ENCODE measurements at places on chromosomes 1 and 21.

DNA sequence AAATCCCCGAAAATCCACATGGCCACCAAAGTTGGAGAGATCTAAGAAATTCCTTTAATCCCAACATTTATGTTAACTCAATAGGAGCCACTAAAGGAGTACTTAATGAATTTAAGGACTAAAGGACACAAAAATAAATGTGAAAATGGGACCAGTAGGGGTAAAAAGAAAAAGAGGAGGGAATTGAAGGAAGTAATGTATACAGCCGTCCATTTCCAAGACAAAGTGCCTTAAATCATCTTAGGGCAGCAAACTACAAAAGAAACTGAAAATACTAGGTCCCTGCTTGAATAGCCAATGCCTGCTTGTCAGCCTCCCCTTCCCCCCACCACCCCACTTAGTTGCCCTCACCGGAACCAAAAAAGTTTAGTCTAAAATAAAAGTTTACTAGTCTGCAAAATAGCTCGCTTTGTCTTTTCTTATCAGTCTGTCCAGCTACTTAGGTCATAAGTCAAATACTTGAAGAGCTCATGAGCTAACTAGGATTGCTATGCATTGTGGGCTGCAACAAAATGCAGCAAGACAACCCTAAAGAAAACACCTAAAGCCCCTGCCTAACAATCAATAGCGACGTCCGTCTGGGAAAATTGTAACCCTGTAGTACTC, 66.3 kb upstream of the TLR5 start:
- DNase-seq, result no peak

DNA sequence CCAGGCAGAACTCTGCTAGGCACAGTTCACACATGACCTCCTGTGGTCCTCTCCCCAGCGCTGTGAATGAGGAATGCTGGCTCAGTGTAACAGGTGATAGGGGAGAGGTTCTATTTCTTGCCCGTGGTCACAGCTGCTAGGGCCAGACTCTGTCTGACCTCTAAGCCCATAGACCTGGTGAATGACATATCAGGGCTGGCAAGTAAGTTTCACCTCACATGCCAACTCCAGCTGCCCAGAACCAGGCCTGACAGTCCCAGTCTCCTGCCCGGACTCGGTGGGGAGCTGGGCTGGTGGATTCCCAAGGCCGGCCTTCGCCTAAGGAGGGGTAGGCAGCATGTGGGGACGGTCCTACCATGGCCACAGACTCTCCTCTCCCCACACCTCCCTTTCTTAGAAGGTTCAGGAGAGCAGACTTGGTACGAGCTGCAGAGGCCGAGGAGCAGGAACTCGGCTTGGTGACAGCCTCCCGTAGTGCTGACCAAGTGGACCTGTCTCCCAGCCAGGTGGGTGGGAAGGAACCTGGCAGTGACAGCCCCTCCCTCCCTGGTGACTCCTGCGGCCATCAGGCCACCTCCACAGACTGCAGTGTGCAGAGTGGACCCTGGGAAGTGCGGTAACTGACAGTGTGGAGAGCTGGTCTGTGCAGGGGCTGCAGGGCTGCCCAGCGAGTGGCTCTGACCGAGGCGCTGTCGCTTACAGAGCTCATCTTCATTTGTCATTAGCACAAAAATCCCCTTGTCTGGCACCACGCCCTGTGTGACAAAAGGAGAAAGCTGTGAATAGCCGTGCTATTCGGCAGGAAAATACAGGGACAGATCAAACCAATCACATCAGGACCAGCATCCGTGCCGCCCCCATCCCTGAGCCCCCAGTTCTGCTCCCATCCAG, 74.6 kb downstream of the SCCPDH start:
- no peak for DNase-seq

- no peak for DNase-seq
Observed at GRCh38 chr1:241355311-241356010, 1.5 kb downstream of the RGS7 start.

DNA sequence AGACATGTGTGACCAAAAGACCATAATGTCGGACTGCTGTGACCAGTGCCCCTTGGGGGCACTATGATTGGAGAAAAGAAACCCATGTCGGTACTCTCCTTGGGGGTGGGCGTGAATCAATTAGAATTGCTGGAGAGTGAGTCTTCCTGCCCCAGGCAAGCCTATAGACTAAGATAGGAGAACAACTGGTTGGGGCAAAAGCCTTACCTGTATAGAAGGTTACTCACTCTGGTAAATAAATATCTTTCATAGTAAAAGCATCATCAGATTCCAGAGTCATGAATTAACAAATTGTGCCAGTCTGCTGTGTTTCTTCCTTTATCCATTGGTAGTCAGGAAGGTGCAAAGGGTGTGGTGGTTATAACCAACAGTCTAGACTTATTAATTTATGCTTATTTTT, 2.9 kb upstream of the PTGFRN start:
- DNase-seq, result no peak

DNA sequence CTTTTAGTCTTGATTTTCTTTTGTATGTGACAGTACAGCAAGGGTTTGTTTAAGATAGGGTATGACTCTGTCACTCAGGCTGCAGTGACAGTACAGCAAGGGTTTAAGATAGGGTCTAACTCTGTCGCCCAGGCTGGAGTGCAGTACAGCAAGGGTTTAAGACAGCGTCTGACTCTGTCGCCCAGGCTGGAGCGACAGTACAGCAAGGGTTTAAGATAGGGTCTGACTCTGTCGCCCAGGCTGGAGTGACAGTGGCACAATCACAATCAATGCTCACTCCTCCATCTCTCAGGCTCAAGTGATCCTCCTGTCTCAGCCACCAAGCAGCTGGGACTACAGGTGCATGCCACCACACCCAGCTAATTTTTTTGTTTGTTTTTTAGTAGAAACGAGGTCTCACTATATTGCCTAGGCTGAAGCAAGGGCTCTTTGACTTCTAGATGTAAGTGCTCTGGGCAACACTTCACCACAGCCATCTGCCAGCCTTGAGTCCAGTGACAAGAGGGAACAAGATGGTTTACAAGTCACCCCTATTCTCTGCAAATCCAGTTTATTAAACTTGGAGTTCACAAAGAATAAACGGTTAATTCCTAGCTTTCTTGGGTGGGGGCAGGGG, 965 bp upstream of the SH2D5 start:
- no peak for DNase-seq

GRCh38 chr1:233261206-233261605, 34.3 kb downstream of the PCNX2 start:
- DNase-seq, result no peak

- DNase-seq, result no peak
Observed at GRCh38 chr1:94248956-94249688, 11.7 kb upstream of the ARHGAP29 start.

GRCh38 chr1:188224263-188224662, 1395.5 kb downstream of the PLA2G4A start:
- no peak for DNase-seq

DNA sequence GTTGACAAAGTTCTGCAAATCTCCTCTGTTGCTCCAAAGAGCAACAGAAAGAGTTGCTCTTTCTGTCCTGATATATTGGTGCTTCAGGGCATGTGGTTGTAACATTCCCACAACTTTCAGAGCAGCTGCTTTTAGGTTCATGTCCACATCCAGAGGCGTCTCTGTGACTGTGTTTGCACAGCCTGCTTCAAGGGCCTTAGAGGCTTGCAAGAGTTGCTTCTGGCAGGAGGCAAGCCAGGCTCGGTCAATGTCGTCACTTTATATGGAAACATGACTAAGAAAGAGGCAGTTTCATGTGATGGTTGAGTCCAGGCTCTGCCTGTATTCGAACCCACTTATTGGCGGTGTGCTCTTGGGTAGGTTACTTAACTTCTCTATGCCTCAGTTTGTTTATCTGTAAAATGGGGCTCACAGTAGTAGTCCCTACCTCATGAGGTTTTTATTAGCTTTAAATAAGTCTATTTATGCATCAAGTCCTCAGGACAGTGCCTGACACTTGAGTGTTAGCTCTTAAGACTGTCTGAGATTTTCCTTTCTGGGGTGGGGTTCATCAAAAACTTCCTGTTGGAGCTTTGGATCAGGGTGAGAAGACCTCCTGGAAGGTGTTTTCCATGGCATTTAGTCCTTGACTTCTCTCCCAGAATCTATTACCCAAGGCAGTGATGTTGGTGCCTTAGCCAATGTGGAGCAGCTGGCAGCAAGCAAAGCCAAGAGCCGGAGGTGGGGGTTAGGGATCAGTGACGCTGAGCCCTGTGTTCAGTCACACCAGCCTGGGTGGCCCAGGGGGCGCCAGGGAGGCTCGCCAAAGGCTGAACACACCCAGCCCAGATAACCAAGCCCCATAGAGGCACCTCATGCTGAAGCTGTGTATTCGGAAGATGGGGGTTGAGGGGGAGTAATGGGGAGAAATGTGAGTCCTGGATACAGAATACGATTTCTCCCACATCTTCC, 18.9 kb downstream of the LHX4 start:
- DNase-seq, result no peak

GRCh38 chr1:170271430-170272161, 125.8 kb downstream of the NTMT2 start:
- DNase-seq, result no peak

DNA sequence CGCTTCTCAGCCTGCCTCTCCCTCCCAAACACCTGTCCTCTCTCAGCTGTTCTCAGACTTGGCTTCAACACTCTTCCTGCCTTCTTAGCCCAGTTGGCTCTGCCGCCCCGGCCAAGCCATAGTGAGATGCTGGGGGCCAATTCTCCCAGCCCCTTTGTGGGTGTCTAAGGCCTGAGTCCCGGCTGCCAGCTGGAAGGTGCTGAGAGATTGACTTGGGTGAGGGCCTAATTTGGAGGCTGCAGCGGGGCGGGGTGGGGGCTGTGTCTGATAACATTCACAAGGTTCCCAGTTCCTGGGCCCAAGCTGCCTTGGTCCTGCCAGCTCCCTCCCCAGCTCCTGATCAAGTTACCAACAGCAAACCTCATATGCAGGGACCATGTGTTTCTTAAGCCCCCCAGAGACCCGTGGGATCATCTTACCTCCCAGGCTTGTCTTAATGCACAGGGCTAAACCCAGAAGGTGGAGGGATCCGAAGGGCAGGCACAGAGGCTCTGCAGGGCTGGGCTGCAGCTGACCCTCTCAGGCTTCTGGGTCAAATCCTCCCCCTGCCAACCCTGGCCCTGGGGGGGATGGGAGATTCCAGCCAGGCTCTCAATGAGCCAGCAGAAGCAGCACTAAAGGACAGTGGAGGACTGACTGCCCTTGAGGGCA, 9.8 kb downstream of the INKA2 start:
- DNase-seq, result no peak

DNA sequence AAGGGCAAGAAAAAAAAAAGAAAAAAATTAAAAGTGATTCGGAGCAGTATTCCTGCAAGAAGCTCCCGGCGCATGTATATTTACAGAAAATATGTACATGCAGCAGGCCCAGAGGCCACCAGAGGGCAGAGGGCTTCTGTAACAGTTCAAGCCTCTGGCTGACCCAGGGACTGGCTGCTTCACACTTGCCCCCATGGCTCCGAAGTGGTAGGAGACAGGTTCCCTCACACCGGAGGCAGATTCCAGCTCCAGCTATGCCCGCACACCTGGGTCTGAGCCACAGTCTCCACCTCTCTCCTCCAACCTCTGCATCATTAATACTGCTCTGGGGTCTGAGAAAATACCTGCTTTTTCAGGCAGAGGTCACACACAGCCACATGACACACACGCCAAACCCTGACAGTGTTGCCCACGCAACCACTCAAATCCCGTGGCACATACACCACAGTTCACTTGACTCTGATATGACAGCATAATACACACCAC, 2.2 kb upstream of the ARHGAP30 start:
- peak; percentile 28 for DNase-seq

DNA sequence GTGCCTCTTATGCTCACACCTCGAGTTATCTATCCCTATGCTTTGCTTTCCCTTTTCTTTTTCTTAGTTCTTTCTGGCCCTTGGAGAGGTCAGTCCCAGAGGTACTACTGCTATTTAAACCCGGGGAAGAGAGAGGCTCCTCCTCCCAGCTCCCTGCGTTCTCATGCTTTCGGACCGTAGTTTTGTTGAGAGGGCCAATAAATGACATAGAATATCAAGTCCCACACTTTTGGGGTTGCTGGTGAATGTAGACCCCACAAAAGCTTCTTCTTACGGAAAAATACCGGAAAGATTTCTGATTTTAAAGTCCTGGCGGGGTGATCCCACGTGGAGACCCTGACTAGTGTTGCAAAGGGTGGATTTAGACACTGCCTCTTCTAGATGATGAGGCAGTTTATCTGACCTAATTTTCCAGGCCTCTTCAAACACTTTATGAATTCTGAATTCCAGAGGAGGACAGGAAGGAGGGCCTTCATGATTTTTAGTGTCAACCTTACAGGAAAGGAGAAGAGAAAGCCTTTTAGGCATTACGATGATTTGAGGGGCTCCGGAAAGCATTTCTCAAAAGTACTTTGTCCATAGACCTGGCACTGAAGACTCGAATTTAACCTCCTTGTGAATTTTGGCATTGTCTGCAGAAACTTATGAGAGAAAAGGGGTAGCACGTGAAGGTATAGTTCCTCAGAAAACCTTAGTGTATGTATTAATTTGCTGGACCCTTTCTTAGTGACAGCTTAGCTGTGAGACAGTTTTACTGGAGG, 694 bp downstream of the TMEM167B start:
- DNase-seq, result no peak

DNA sequence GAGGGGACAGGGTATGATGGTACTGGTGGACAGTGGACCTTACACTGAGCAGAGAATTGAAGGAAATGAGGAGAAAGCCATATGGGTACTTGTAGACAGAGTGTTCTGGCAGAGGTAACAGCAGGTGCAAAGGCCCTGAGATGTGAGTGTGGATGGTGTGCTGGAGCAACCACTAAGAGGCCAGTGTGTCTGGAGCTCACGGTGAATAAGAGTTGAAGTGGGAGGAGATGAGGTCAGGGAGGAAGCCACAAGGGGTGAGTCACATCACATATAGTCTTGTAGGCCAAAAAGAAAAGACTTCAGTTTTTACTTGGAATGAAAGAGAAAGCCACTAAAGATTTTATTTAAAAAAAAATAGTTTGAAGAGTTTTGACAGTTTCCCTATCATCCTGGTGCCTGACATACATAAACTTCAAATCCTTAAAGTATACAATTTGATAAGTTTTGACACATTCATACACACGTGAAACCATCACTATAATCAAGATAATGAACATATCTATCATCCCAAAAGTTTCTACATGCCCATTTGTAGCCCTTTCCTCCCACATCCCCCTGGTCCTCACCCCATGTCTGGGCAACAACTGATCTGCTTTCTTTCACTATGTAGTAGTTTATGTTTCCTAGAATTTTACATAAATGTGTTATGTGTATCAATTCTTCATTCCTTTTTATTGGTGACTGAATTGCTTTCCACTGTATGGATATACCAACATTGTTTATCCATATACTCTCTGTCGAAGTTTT, 148.4 kb downstream of the GPATCH2 start:
- DNase-seq, result peak; percentile 32
